T-helper 1 cell treated with Interleukin-12 subunit alpha and Interleukin-12 subunit beta and Interleukin-4 antibody, amounts not matched to agents 30 ng/mL and 1 ng/mL, for 36 hours (primary cell): ENCODE measurements at places on chromosomes 2 and 18. TPM values are rescaled to one million over a fixed set of nuclear protein-coding genes. Genes with fewer than 3 reads are reported as not detected.

The CHRNG gene
- total RNA-seq = not detected in 2 replicates

The PASK gene
- total RNA-seq = 99.6 and 109 TPM in 2 replicates

The TNFRSF11A gene
- total RNA-seq = 25.6 and 25.8 TPM in 2 replicates

The GRP gene
- total RNA-seq = not detected in 2 replicates

The TUBA3E gene
- not detected in 2 replicates for total RNA-seq

The RPRM gene
- 0.20 and 0.41 TPM in 2 replicates for total RNA-seq

The SGO2 gene
- total RNA-seq = 26.0 and 27.8 TPM in 2 replicates

The UGT1A5 gene
- total RNA-seq = not detected in 2 replicates

The CRYBA2 gene
- not detected in 2 replicates for total RNA-seq

The SLC16A14 gene
- 0.22 and 0.25 TPM in 2 replicates for total RNA-seq

The ACVR1C gene
- 1.8 and 1.9 TPM in 2 replicates for total RNA-seq

The NGEF gene
- total RNA-seq = not detected in 2 replicates

The ERICH2 gene
- total RNA-seq = not detected in 2 replicates

The EDAR gene
- 0.07 and 0.22 TPM in 2 replicates for total RNA-seq

The SLC11A1 gene
- 0.32 and 0.34 TPM in 2 replicates for total RNA-seq

The DCC gene
- not detected in 2 replicates for total RNA-seq

The CDC42EP3 gene
- total RNA-seq = 15.9 and 18.0 TPM in 2 replicates

The NEB gene
- 0.12 and 0.42 TPM in 2 replicates for total RNA-seq

The XIRP2 gene
- not detected in 2 replicates for total RNA-seq

The FBXO48 gene
- 2.4 and 2.5 TPM in 2 replicates for total RNA-seq

The OR6B2 gene
- total RNA-seq = not detected in 2 replicates

The FAM98A gene
- total RNA-seq = 38.2 and 52.9 TPM in 2 replicates

The CREB1 gene
- total RNA-seq = 106 and 109 TPM in 2 replicates

The ZNF892 gene
- 3.2 and 3.9 TPM in 2 replicates for total RNA-seq

The SERPINB5 gene
- total RNA-seq = not detected in 2 replicates

The ADAM23 gene
- total RNA-seq = 0.10 TPM in 1 of 2 replicates, not detected in the other

The PLEKHB2 gene
- 73.4 and 75.7 TPM in 2 replicates for total RNA-seq

The TLX2 gene
- 1.2 and 1.6 TPM in 2 replicates for total RNA-seq

The CFC1B gene
- total RNA-seq = not detected in 2 replicates

The EHD3 gene
- total RNA-seq = 2.6 and 3.1 TPM in 2 replicates

The L3MBTL4 gene
- 0.68 and 1.1 TPM in 2 replicates for total RNA-seq

The ACMSD gene
- total RNA-seq = not detected in 2 replicates
